ENCODE measurements at places on chromosomes 6 and 20. TPM values are rescaled to one million over a fixed set of nuclear protein-coding genes. Genes with fewer than 3 reads are reported as not detected.

GRCh38 chr6:107539409-107539808 is 49.5 kb downstream of the SOBP start:
- no peak overlapping the region for H3K27ac ChIP-seq
- no peak for DNase-seq
- H3K27me3 ChIP-seq: peaks cover 14% of the 10 kb centered on the region
- no peaks in the 10 kb centered on the region for H3K36me3 ChIP-seq
- no peaks in the 10 kb centered on the region for H3K4me1 ChIP-seq

DNA sequence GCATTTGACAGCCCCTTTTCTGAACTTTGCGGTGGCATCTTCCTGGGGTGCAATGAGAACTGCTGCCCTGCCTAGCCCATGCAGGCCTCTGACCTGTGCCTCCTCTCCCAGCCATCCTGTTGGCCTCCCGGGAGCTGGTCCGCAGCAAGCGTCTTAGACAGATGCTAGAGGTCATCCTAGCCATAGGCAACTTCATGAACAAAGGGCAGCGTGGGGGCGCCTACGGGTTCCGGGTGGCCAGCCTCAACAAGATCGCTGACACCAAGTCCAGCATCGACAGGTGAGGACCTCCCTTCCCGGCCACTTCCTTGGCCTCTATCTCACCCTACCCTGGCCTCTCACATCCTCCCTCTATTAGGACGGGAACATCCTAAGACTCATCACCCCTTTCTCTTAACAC is 37.6 kb downstream of the MOCS1 start:
- no peak for DNase-seq

- no peaks in the 10 kb centered on the region for H3K36me3 ChIP-seq
- no peak for DNase-seq
- peaks cover 37% of the 10 kb centered on the region for H3K27me3 ChIP-seq
- no peak overlapping the region for H3K27ac ChIP-seq
Observed at GRCh38 chr6:121439475-121439874, 4.0 kb downstream of the GJA1 start.

PEX3 gene
- total RNA-seq: 24.9 TPM

Measured in activated CD8-positive, alpha-beta T cell treated with anti-CD3 and anti-CD28 coated beads for 36 hours (primary cell).